ENCODE measurements at places on chromosomes 5 and 9.

DNA sequence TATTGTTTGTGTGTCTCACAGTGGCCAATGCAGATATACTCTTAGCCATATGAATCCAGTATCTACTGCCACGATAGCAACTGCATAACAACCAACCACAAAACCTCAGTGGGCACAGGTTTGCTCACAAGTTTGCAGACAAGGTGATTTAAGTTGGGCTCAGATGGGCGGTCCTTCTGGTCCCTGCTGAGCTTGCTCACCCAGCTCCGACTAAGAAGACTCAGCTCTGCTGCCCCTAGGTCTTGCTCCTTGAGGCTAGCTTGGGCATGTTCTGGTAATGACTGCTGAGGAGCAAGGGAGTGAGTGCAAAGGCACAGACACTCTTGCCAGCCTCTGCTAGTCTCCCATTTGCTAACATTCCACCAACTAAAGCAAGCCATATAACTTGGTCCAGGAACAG lies 52.6 kb downstream of the MTX3 start:
- DNase-seq, result no peak

GRCh38 chr9:77877976-77878375 lies 153.6 kb downstream of the GNAQ start:
- DNase-seq, result no peak

DNA sequence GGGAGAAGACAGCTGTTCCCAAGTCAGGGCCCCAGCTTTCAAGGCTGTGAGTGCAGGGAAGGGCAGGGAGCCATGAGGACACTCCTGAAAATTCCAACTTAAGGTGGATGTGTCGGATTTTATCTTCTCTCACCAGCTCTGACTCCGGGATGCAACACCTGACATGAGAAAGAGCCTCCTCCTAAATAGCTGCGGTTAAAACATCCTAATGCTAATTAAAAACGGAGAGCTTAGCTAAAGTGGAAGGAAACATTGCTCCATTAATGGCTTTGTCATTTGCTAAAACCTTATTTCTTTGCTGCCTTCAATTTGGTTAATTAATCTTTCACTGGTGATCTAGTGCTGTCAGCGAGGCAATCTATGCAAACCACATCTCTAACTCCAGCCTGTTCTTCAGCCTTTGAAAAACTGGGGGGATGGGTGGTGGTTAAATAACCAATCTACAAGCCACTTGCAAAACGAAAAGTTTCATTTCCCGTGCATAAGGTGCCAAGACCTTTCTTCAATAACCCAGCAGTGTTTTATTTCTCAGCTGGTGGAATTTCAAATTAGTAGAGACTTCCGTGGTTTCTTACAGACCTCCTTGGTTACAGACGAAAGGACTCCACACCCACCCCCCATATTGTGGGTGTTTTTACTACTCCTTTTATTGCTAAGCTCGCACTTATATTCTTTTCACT lies 379.6 kb downstream of the MLLT3 start:
- DNase-seq, result no peak

DNA sequence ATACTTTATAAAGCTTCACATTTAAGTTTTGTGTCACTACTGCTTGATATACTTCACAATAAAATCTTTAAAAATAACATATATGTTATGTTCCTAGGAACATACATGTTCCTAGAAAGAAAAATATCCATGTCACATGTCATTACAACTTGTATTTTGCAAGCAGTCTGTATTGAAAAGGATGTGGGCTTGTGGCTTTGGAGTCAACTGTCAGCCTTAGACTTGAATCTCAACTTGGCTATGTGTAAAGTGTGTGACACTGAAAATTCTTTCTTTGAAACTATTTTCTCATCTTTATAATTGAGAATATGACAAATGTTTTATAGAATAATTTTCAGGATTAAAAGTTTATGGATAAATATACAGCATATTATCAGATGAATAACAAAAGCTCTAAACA lies 273.1 kb downstream of the KIAA0825 start:
- DNase-seq, result no peak
